ENCODE measurements at places on chromosomes 3 and 15.

DNA sequence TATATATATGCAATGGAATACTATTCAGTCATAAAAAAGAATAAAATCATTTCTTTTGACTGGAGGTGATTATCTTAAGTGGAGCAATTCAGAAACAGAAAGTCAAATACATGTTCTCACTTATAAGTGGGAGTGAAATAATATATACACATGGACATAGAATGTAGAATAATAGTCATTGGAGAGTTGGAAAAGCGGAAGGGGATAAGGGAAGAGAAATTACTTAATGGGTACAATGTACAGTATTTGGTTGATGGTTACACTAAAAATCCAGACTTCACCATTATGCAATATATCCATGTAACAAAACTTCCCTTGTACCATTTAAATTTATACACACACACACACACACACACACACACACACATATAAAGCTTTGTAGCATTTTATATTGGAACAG is 84.3 kb downstream of the RAP2B start:
- DNase-seq: no peak

- DNase-seq: no peak
Observed at GRCh38 chr15:100704281-100705055, 102.1 kb downstream of the ASB7 start.

- DNase-seq: no peak
Observed at GRCh38 chr3:129432036-129432435, 3.6 kb upstream of the EFCAB12 start.

DNA sequence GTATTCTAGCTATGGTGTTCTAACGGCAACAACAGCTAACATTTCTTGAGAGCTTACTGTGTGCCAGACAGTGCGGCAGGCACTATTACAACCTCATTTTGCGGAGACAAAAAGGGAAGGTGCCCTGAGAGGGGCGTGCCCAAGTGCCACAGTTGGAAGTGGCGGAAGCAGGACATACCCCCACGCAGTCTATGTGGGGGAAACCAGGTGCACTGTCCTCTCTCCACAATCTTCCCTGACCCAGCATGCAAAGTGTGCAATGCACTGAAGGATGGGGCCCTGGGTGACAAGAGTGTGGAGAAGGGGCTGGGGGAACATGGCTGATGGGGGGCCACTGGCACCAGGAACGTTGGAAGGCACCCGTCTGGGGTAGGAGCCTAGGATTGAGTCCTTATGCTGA is 8.6 kb downstream of the ANP32A start:
- DNase-seq: no peak

Data from SK-N-SH (cell line).